Fibroblast of skin of back (primary cell): ENCODE measurements at places on chromosomes 7 and 10.
A peak's percentile ranks its signal among the peaks of the same experiment; 100 is the strongest.

DNA sequence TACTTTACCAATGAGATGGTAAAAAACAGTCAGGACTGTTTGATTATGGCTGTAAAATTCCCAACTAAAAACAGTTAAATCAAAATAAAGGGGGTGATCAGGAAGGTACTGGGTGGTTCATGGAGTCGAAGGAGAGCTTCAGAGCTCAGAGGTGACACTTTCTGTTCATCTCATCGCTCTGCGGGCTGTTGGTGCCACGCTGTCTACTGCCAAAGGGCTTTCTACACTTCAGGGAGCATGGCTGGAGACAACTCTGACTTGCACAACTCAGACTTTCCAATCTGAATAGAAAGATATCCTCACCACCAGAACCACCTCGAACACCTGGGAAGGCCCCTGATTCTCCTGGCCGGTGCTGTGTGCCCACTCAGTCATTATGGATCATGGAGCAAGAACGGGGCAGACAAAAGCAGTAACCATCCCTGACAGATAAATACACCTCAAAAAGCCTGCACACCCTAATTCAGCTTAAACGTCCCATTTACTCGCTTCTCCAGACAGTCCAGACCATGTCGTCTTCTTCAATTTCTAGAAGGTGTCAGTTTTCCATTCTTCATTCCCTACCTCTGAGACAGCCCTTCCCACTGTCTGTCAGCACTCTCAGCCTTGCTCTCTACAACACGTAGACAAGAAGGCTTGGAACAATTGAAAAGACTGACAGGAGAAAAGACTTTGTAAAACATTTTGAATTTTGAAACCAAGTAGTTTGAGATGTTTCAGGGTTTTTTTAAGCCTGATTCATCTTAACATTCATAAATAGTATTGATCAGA, 348.7 kb upstream of the NFE2L3 start:
- DNase-seq: no peak

- no peak for DNase-seq
These were observed 2.7 kb downstream of the CDCA7L start for GRCh38 chr7:21942955-21943354.

DNA sequence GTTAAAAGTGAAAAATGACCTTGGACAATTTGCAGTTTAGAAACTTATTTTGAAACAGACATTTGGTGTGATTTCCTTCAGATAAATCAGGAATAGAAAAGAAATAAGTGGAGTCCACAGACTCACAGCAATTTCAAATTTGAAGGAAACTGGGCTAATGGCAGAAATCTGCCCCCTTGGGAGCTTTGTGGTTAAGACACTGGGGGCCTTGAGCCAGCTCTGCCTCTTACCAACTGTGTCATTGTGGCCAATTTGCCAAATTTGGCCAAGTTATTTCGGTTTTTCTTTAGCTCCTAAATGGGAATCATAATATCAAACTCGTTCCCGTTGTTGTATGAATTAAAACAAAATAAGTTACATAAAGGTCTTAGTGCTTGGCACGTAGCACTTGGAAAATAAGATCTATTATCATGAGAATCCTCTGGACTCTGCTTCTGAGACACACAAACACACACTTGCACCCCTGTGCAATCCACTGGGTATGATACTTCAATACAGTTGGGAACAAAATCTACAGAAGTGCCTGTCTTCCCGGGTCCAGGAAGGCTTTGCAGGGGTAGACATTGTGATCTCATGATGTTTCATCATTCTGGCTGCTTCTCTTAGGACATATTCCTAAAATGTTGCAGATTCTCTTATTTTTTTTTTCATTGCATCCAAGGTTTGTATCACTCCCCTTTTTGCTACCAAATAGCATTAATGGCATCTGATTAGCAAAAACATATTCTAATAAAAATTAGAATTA, 4.9 kb downstream of the ARMC3 start:
- DNase-seq: peak; percentile 32

- no peak for DNase-seq
These were observed 349.7 kb downstream of the KIF20B start for GRCh38 chr10:90051053-90051452.

GRCh38 chr10:35834877-35835494, 192.9 kb upstream of the FZD8 start:
- no peak for DNase-seq

DNA sequence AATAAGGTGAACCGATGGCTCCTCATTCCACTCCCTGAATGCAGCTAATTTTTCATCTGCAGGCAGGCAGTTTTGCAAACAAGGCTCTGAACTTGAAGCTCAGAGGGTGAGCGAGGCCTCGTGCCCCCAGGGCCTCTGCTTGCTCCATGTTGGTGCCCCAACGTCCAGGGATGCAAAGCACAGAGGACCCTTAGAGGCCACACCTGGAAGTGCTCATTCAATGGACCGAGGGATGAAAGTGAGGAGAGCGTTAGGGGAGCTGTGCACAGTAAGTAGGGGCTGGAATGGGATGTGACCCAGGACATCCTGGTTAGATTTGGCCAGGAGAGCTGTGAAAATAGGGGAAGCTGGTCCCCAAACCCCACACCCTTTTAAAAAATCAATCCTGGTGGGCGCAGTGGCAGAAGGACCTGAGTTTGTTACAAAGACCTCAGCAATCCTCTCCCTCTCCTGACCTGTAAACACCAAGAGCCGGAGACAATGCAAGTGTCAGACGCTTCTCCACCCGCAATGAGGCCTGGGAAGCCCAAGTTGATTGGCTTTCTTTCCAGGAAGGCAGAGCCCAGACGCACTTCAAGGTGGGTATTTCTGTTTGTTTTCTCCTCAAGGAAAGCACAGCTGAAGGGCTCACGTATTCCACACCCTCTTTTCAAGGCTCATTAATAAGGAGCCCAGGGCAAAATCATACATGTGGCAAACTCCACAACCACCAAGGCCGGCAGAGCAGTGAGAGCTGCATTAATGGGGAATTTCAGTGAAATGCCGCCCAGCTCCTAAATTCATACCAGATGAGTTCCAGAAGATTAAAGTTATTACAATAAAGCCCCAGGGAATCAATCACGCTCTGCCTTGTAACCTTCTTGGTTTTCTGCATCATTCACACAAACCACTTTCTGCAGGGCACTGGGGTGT, 14.1 kb upstream of the CXCL12 start:
- peak; percentile 52 for DNase-seq

- DNase-seq: no peak
These were observed 655.6 kb downstream of the SORCS1 start for GRCh38 chr10:106508950-106509349.

DNA sequence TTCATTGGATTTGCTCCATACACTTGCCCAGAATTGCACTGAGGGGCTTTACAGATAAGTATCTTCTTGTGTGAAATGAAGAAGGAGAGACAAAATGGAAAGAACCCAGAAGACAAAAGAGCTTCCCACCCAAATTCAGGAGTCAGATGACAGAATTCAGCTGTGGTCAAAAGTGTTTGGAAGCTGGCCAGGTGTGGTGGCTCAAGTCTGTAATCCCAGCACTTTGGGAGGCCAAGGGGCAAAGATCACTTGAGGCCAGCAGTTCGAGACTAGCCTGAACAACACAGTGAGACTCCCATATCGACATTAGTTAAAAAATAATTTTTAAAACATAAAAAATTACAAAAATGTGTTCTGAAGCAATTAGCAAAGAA, 27.1 kb downstream of the DUSP5 start:
- no peak for DNase-seq

- peak; percentile 68 for DNase-seq
These were observed 842 bp downstream of the ZNF22 start for GRCh38 chr10:45001381-45002148.
